ENCODE measurements at places on chromosomes 16 and 17.

DNA sequence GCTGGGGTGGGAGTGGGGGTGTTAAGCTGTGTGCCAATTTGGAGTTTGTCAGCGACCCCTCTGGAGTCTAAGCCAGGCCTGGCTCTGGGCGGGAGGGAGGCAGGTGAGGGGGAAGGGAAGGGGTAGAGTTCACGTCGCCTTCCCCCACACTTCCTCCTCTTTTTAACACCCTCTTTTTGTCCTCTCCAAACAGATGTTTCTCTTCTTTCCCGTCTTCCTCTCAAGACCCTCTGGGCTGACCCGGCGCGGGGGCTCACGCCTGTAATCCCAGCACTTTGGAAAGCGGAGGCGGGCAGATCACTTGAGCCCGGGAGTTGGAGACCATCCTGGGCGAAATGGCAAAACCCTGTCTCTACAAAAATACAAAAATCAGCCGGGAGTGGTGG lies 3.3 kb downstream of the HOXB1 start:
- no peak for DNase-seq

DNA sequence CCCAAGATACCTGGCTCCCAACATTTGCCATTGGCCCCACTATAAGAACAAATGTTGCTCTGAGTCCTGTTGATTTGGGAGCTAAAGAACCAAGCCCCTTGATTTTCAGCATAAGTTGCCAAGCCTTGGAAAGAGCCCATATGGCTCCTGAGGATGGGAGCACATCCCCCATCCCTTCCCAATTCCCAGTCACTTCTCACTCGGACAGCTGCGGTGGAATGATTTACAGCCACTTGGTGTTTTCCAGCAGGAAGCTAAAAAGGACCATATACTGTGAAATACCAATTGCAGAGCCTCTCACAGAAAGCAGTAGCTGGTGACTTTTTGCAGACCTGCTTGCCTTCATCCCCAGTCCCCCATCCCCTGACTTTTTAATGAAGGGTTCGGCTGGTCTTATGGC lies 524.6 kb downstream of the GRIN2A start:
- no peak for DNase-seq

GRCh38 chr16:2904922-2905240 lies 6.8 kb upstream of the FLYWCH1 start:
- no peak for DNase-seq

DNA sequence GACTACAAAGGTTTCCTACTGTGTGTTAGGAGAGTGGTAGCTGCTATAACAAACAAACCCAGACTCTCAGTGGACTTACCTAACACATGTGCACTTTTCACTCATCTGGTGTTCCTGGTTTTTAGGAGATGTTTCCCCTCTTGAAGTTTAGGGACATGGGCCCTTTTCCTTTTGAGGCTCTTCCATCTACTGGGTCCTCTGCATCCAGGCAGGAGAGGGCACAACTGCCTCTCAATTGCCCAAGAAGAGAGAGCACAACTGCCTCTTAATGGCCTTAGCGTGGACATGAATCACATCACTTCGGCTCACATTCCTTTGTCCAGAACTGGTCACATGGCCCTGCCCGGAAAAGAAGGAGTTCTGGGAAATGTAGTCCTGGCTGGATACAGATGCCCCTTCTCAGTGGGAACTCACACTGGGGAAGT lies 9.8 kb upstream of the TNRC6C start:
- DNase-seq = no peak

GRCh38 chr16:779561-779960 lies 8.6 kb downstream of the RPUSD1 start:
- DNase-seq = no peak

- DNase-seq = no peak
Measured at GRCh38 chr17:42075789-42076188, 22.5 kb downstream of the ZNF385C start.

DNA sequence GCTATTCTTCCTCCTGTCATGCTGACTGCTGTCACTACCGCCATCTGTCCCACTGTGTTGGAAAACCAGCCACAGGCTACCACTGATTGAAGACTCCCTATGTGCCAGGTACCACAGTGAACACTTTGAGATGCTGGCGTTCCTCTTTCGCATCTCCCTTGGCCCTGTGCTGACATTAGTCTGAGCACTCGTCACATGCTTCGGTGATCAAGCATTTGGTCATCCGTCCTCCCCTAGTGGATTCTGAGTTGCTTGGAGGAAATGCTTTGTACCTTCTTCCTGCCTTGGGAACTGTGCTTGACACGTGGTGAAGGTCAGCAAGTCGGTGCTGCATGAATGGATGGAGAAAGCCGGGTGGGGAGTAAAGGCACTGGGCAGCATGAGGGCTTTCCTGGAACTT lies 260.1 kb downstream of the SNX29 start:
- DNase-seq = no peak

- no peak for DNase-seq
Measured at GRCh38 chr17:81984773-81985410, 7.5 kb downstream of the ASPSCR1 start.

DNA sequence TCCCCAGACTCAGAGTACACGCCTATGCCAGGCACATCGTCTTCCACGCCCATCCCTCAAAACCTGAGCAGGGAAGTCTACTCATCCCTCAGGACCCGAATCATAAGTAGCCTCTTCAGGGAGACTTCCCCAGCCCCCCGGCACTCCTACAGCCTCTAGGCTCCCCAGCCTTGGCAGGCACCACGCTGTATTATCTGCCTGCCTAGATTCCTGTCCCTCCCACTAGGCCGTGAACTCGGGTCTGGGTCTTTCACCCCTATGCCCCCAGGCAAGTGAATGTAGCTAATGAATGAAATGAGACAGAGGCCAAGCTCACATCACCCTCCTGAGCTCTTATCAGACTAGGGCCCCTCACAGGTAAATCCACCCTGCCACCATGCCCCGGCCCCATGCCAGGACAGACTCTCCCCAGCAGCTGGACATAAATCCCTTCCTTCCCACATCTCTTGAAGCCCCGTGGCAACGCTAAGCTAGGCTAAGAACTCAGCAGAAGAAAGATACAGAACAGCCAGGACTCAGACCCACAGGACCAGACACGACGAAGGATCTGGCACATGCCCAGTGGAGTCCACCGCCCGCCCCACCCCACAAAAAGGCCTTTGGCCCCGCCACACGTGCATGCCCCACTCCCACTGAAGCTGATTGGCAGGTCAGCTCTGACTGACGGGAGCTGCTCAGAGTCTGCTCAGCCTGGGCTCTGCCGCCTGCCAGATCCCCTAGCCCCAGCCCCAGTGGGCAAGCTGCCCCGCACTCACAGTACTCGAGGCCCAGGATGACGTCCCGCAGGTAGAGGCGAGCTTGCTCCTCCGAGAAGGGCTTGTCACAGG lies 13.0 kb downstream of the CAMKK1 start:
- DNase-seq = no peak

- no peak for DNase-seq
Measured at GRCh38 chr16:73565263-73565662, 517.3 kb upstream of the ZFHX3 start.

DNA sequence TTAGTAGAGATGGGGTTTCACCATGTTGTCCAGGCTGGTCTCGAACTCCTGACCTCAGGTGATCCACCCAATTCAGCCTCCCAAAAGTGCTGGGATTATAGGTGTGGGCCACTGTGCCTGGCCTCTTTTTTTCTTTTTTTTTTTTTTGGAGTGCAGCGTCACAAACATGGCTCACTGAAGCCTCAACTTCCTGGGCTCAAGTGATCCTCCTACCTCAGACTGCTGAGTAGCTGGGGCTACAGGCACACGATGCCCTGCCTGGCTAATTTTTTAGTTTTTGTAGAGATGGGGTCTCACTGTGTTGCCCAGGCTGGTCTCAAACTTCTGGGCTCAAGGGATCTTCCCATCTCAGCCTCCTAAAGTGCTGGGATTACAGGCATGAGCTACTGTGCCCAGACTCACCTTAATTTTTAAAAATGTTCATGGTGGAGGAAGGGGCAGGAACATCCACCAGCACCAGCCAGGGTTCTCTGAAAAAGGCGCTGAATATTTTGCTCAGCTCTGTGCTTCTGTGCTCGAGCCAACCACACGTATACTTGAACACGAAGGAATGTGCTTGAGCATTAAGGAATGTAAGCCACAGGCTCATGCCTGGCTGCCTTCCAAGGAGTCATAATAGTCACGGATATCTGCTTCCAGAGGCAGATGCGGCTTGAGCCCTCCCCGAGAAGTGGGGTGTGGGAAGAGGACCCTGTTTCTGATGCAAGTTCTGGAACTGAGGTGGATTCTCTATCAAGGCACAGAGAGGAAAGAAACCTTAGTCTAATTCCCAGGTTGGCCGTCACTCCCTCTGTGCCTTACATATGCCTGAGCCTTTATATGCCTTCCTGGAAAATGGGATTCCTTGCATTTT lies 65.5 kb upstream of the CREBBP start:
- no peak for DNase-seq

DNA sequence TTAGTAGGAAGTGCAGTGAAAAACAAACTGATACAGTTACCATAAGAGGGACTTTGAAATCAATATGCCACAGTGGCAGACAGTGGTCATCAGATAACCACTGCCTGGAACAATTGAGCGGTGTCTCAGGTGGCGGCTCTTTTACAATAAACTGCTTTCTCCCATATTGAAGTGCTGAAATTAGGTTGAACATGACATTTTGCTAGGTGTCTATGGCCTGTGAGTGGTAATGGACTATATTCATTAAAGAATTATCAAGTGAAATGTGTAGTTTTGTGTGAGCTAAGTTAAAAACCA lies 214.7 kb downstream of the RPTOR start:
- DNase-seq = no peak

GRCh38 chr17:77285594-77286390 lies 145.0 kb downstream of the SEC14L1 start:
- no peak for DNase-seq

- DNase-seq = no peak
Measured at GRCh38 chr16:25033852-25034251, 18.7 kb upstream of the ARHGAP17 start.

- no peak for DNase-seq
Measured at GRCh38 chr17:76585033-76585648, 519 bp downstream of the ST6GALNAC2 start.

DNA sequence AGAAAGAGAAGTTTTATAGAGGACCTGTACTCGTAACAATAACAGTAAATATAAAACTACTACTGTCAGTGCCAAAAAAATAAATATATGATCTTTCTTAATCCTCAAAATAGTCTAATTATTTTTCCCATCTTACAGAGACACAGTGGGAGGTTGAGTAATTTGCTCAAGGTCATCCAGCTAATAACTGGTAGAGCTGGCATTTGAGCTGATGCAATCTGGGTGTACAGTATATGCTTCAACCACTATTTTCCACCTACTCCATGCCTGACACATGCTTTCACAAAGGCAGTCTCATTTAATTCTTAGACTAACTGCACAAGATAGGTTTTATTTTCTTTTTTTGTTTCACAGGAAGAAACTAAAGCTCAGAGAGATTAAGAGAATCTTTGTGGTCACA lies 33.6 kb downstream of the PIGL start:
- DNase-seq = no peak

DNA sequence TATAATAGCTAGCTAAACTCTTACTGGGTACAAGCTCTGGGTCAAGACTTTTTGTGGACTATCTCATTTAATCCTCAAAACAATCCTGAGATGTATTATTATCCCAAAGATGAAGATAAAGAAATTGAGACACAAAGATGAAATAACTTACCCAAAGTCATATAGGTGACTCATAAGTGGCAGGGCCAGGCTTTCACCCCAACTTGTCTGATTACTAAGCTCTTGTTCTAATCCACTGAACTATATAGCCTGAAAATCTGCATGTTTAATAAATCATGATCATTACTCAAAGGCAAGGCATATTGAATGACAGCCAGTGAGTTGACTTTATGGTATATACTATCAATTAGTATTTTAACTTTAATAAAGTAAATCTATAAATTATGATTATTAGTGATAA lies 77.4 kb downstream of the SKAP1 start:
- no peak for DNase-seq

- no peak for DNase-seq
Measured at GRCh38 chr17:39014795-39015545, 47.8 kb upstream of the FBXO47 start.

- DNase-seq = no peak
Measured at GRCh38 chr17:42174126-42174783, 6.7 kb downstream of the KCNH4 start.

GRCh38 chr17:72411124-72411563 lies 290.3 kb downstream of the SOX9 start:
- no peak for DNase-seq

- DNase-seq = no peak
Measured at GRCh38 chr16:52074133-52074532, 472.8 kb downstream of the TOX3 start.

- DNase-seq = no peak
Measured at GRCh38 chr17:35906191-35906925, 24.2 kb downstream of the RDM1 start.

DNA sequence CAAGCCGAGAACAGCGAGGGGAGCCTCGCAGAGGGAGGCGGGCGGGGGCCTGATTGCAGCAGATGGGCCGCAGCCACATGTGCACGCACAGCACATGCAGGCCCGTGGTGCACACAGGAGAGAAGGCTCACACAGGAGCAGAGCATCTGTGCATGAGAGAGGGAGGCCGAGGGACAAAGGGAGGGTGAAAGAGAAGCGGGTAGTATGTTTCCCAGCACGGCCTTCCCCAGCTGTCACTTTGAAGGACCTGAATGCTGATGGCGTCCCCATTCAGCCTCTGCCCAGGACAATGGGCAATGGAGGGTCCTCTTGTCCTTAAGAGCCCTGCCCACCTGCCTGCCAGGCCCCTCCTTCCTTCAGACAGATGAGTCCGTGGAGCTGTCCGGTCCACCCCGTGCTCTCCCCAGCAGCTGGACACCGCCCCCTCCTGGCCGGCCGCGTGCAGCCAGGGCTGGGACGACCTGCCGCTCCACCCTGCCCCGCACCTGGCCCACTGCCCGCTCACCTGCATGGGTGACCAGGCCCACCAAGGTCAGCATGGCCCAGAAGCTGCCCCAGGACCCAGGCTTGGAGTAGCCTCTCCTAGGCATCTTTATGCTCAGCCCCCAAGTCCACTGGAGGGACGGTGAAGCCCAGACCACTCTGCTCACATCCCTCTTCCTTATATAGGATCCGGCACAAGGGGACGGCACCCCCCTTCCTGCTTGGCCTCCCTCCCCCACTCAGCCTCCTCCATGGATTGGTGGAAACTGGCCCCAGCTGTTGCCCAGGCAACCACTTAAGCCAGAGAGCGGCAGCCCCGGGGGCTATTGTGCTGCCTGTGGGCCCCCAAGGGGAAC lies at the start of gene BTBD17:
Gene BTBD17 (minus strand): TSS at position 639 of the 839 bp plus-strand sequence. CDS start 49 bp downstream, at position 590.
- DNase-seq = no peak

- DNase-seq = no peak
Measured at GRCh38 chr16:67934306-67935100, 2.1 kb downstream of the PSMB10 start.

DNA sequence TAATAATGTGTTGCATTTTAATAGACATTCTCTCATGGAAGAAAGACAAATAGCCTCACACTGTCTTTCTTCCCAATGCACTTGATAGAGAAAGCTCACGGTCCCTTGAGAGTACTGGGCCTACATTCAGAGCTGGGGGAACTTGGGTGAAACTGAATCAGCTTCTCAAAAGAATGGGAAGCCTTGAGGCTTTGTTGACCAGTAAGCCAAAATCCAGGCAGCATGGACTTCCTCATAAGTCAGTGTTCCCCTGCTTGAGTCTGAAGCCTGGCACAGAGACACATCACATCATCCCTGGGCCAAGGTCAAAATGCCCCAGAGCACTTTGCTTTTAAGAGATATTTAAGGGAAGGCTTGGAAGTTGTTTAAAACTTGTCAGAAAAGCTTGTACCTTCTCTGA lies 302.2 kb upstream of the SALL1 start:
- no peak for DNase-seq

- no peak for DNase-seq
Measured at GRCh38 chr17:81393684-81394376, 1.4 kb upstream of the BAHCC1 start.
